ENCODE measurements at places on chromosomes 13 and 19.

DNA sequence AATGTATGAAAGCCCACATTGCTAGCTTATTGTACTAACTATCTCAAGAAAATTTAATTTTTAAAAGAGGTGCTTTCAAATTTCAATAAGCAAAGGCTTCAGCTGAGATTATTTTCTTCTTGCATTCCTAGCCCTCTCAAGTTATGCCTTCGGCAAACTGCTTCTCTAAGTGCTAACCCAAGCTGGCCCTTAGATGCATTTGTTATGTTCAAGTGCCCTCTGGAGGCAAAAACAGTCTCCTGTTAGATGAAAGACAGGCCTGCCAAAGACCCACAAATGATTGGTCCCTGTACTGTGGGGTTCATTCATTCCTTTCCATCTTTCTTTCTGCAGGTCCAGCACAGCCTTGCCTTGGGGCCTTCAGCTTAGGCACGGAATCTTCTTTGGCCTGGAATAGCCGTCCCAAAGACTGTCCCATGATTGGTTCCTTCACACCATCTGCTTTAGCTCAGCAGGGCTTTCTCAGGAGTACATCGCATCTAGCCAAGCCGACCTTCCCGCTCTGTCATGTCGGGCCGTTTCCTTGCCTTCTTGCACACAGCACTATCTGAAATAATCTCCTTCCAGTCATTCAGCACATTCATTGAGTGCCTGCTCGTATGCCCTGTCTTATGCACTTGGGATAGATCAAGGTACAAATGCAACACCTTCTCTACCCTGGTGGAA, 26.4 kb upstream of the TPTE2 start:
- DNase-seq, result peak; percentile 51

GRCh38 chr13:65830411-65831205, 1399.5 kb downstream of the PCDH9 start:
- DNase-seq, result no peak

DNA sequence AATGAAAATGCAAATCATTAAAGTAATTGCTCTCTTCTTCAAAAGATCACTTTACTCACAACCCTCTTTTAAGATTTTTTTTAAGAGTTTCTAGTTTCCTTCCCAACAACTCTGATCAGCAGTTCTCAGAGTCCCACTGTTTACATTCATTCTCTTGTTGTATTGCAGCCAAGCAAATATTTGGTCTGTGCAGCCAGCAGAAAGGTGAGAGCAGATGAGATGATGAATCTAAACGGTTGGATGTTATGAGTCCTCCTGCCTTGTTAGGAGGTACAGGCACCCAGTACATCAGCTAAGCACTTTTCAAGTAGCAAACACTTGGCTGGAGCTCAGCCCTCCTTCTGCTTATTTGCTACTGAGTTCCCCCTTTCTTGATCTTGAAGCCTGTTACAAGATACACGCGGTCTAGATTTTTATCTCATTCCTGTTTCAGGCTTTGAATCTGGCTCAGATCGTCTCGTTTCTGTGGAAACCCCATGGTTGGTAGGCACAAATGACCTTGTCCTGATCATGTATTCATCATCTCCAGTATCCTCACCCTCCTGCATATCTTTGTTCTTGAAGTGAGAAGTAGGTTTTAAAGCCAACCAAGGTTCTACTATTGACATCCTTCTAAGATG, 300.7 kb downstream of the DCT start:
- no peak for DNase-seq

DNA sequence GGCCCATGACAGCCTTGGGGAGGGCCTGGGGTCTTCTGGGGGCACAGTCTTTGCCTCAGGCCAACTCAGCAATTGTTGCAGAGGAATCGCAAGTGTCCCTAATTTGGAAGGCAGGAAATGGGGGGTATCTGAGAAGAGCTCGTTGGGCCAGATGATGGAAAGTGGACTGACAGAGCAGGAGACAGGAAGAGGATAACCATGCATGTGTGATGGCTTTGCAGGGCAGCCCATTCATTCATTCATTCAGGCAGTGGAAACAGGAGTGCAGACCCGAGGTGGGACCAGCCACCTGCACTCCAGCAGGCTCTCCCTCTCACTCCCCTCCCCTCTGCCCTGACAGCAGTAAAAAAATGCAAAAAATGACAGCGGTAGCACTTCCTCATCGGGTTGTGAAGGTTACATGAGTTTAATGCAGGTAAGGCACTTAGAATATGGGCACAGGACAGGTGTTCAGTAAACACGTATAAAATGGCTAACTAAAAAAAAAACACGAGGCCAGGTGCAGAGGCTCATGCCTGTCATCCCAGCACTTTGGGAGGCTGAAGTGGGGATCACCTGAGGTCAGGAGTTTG, 5.0 kb upstream of the TMEM147 start:
- no peak for DNase-seq

- no peak for DNase-seq
Measured at GRCh38 chr13:42569576-42570344, 4.2 kb upstream of the TNFSF11 start.

DNA sequence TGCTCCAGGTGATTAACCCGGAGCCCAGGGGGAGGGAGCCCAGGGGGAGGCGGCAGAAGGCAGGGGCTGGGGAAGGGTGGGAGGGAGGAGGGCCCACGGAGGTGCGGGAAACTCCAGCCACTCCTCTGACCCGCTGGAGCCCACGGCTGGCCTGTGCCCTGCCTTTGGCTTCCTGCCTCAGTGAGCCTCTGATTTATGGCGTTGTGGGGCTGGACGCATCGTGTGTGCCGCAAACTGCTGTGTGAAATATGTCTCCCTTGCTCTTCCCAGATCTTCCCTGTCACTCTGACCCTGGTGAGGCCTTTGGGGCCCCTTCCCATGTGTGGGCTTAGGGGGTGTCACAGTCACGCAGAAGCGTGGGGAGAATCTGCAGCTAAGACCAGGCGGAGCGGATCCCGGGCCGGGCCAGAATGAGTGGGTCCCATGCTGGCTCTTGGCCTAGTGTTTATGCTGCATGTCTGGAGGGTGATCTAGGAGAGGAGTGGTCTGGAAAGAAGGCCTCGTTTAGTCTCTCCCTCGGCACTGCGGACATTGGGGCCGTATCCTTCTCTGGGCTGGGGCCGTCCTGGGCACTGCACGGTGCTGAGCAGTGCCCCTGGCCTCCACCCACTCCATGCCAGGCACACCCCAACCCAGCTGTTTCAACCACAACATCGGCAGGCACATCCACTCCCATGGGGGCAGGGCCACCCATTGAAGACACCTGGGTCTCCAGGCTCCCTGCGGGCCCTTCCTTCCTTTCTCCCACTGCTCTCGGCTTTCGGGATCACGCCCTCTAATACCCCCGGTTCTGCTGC, 123.0 kb downstream of the KDM4B start:
- no peak for DNase-seq

GRCh38 chr13:27035892-27036235, 135.7 kb downstream of the USP12 start:
- peak; percentile 29 for DNase-seq

DNA sequence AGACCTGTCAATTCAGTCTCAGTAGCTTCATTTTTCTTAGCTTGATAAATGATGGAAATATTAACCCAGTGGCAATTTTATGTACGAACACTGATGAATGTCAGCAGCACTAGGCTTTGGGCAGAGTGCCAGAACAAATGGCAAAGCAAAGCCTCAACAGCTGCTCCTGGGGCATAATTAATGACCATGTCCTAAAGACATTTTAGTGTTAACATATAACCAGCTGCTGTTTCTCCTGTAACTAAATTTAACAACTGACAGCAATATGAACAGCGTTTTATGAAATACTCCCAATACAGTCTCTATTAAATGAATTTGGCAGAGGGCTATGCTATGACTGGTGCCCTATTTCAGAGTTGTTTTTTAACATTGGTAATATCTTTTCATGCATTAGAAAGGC, 47.1 kb downstream of the ZNF568 start:
- DNase-seq, result no peak

- peak; percentile 98 for DNase-seq
Measured at GRCh38 chr19:11142528-11143171, 12.9 kb downstream of the SPC24 start.

DNA sequence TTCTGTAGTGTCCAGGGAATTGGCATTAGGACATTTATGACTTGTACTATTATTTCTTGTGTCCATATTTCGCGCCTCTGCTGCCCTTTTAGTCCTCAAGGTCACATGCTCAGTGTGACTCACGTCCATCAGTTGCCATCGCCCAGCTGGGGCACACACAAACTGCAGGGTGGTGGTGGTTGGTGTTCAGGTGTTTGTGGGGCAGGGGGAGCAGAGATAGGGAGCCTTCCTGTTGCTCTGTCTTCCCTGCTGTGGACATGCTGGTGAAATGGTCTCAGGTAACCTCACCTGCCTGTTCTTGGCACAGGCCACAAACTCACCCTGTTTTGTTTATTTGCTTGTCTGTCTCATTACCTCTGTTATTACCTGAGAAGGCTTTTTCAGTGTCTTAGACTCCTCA, 22.4 kb downstream of the PRR12 start:
- DNase-seq, result peak; percentile 24

GRCh38 chr19:3057275-3057714, 5.0 kb downstream of the TLE5 start:
- DNase-seq, result peak; percentile 96

Data from astrocyte of the hippocampus (primary cell).